Smooth muscle cell of the umbilical artery (primary cell): ENCODE measurements at places on chromosomes 3 and 15. TPM values are rescaled to one million over a fixed set of nuclear protein-coding genes. Genes with fewer than 3 reads are reported as not detected.

Gene LMAN1L
- not detected in 2 replicates for total RNA-seq

Gene IGDCC3
- not detected in 2 replicates for total RNA-seq

Gene RPP14
- 12.8 and 15.9 TPM in 2 replicates for total RNA-seq

Gene PCBP4
- 44.5 and 89.4 TPM in 2 replicates for total RNA-seq

Gene AHSG
- under 0.01 and 0.09 TPM in 2 replicates for total RNA-seq

Gene CLDN18
- not detected in 2 replicates for total RNA-seq

Gene SERPINI2
- total RNA-seq: not detected in 2 replicates

Gene DOCK3
- under 0.01 and 0.05 TPM in 2 replicates for total RNA-seq

Gene TIMP4
- 1.8 and 2.1 TPM in 2 replicates for total RNA-seq

Gene OR5K2
- total RNA-seq: not detected in 2 replicates

Gene AMT
- total RNA-seq: 0.28 and 0.89 TPM in 2 replicates

Gene CPNE4
- total RNA-seq: not detected in 2 replicates

Gene PARP3
- total RNA-seq: 10.4 and 31.0 TPM in 2 replicates

Gene PLS1
- total RNA-seq: 2.7 and 3.2 TPM in 2 replicates

Gene KLF15
- total RNA-seq: 0.59 TPM in 1 of 2 replicates, not detected in the other

Gene SHC4
- total RNA-seq: 2.6 and 3.0 TPM in 2 replicates

Gene DUT
- total RNA-seq: 39.2 and 54.9 TPM in 2 replicates

Gene PPP1R14D
- not detected in 2 replicates for total RNA-seq

Gene GNAT1
- not detected in 2 replicates for total RNA-seq

Gene ABCC5
- 33.3 and 33.7 TPM in 2 replicates for total RNA-seq

Gene CHRFAM7A
- total RNA-seq: under 0.01 TPM in 1 of 2 replicates, not detected in the other

Gene ST8SIA2
- total RNA-seq: not detected in 2 replicates

Gene P2RY14
- not detected in 2 replicates for total RNA-seq

Gene CDCP1
- total RNA-seq: 10.4 and 76.4 TPM in 2 replicates

Gene LTF
- total RNA-seq: not detected in 2 replicates

Gene MAP1A
- 60.0 and 132 TPM in 2 replicates for total RNA-seq

Gene CADPS
- 16.9 and 57.3 TPM in 2 replicates for total RNA-seq

Gene SORD
- 10.7 and 28.3 TPM in 2 replicates for total RNA-seq

Gene TOPAZ1
- total RNA-seq: not detected in 2 replicates

Gene TRAT1
- total RNA-seq: not detected in 2 replicates

Gene SLC2A2
- total RNA-seq: not detected in 2 replicates

Gene MESP2
- 0.09 and 0.30 TPM in 2 replicates for total RNA-seq

Gene TLR9
- under 0.01 TPM in 1 of 2 replicates, not detected in the other for total RNA-seq

Gene RASGRP1
- total RNA-seq: 0.59 and 0.88 TPM in 2 replicates

Gene HDC
- not detected in 2 replicates for total RNA-seq

Gene REC114
- total RNA-seq: not detected in 2 replicates

Gene CFAP92
- total RNA-seq: under 0.01 and 0.05 TPM in 2 replicates

Gene FES
- 15.4 and 27.4 TPM in 2 replicates for total RNA-seq

Gene OR5AC2
- total RNA-seq: not detected in 2 replicates

Gene SPATA12
- not detected in 2 replicates for total RNA-seq

Gene RTP1
- not detected in 2 replicates for total RNA-seq

Gene CCDC33
- total RNA-seq: 0.28 and 0.30 TPM in 2 replicates

Gene WNT7A
- not detected in 2 replicates for total RNA-seq

Gene THBS1
- 671 and 1,064 TPM in 2 replicates for total RNA-seq

Gene CLASP2
- total RNA-seq: 39.5 and 82.6 TPM in 2 replicates

Gene GOLGA8S
- total RNA-seq: 0.05 TPM in 1 of 2 replicates, not detected in the other

Gene IL5RA
- not detected in 2 replicates for total RNA-seq
